ENCODE measurements at places on chromosomes 3 and 15.

GRCh38 chr3:157390713-157391515 is 45.7 kb upstream of the PTX3 start:
- DNase-seq: no peak

- DNase-seq: no peak
These were observed 131.2 kb downstream of the RBMS3 start for GRCh38 chr3:29412110-29412509.

DNA sequence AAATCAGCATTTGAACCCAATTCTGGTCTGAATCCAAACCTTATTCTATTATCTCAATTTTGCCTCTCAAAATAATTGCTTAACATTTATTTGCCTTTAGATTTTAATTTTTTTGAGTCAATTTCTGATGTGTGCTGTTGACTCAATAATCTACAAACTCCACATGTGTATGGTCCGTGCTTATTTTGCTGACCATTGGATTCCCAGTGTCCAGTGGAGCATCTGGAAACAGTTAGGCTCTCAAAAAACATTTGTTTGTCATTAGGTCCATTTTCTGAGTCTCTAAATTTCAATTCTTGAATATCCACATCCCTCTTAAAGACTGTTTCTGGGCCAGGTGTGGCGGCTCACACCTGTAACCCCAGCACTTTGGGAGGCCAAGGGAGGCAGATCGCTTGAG is 19.2 kb upstream of the MYZAP start:
- DNase-seq: no peak

GRCh38 chr15:50190166-50190570 is 8.2 kb downstream of the SLC27A2 start:
- no peak for DNase-seq

DNA sequence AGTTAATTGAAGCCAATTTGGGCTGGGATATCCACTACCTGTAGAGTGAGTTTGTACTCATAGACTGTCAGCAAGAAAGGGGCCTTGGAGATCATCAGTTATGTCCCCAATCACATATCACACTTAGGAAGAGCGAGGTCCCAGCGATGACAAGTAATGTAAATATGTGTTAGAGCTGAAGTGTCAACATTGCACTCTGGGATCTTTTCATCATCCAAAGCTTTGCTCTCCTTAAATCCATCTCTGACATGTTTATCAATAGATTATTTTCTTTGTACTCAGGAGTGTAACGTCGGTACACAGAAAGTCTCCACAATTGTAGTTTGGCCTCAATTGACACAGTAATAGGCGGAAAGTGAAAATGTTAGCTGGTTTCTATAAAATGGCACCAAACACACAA is 113.7 kb upstream of the TPRG1 start:
- DNase-seq: no peak

GRCh38 chr3:22089284-22089683 is 338.3 kb upstream of the ZNF385D start:
- no peak for DNase-seq

Measured in muscle of arm (tissue), 14 donors.